ENCODE measurements at places on chromosomes 6 and 20. TPM values are rescaled to one million over a fixed set of nuclear protein-coding genes. Genes with fewer than 3 reads are reported as not detected.

- no peak for DNase-seq
Observed at GRCh38 chr6:39207416-39208222, 21.7 kb downstream of the KCNK5 start.

DNA sequence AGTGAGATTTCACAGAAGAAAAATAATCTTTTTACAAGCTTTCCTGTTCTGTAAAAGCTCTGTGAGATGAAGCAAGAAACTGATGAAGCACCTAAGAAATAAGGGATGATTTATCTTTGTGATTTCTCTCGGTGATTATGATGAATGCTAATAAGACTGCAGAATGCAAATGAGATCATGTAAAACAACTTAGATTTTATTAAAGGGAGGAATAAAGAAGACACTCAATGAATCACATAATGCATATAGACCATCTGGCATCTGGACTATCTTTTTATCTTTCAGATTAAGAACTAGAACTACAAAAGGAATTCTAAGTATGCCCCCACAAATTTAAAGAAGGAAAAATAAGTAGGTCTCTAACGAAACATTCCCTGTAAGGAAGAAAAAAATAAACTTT, 361.5 kb upstream of the OPRM1 start:
- no peak for DNase-seq

GRCh38 chr6:16224409-16224808, 14.0 kb upstream of the GMPR start:
- DNase-seq, result no peak

GRCh38 chr6:160333841-160334240, 14.3 kb upstream of the SLC22A3 start:
- no peak for DNase-seq

- DNase-seq, result no peak
Observed at GRCh38 chr20:32626859-32627636, 41.9 kb upstream of the NOL4L start.

- no peak for DNase-seq
Observed at GRCh38 chr6:84251891-84252539, 24.6 kb upstream of the CEP162 start.

GRCh38 chr6:34275128-34275804, 26.5 kb upstream of the SMIM29 start:
- no peak for DNase-seq

DNA sequence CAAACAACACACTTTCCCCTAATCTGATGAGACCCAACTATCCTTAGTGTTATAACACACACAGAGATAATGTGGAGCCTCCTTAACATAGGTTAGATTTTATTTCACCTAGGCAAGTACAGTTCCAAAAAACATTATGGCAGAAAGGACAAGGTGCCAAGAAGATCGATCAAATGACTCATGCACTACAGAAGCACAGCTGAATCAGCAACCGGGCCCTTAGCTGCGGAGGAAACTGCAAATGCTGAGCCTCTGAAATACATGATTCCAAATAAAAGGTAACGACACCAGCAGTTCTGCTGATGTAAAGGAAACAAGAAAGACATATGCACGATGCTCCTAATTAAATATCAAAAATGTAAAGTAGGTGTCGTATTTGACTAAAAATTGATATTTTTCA, 19.9 kb upstream of the MUC21 start:
- DNase-seq, result no peak

DNA sequence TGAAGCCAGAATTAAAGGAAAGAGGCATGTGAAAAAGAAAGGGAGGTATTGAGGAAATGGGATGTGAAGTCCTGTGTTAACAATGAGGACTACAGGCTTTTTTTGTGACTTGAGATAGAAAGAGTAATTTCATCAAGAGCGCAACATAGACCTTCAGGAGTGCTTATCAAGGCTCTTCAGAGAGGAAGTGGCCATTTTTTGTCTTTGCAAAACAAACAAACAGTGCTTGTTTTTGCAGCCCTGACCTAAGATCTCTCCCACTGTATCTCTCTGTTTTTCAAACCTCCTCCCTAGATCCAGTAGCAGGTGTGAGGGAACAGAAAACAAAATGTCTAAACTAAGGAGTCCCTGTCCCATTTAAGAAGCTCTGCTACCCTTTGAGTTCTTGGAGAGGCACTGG, 710.3 kb upstream of the MARCKS start:
- peak; percentile 73 for DNase-seq

- DNase-seq, result no peak
Observed at GRCh38 chr6:41222045-41222444, 6.1 kb upstream of the TREML4 start.

- no peak for DNase-seq
Observed at GRCh38 chr6:101879782-101880181, 486.3 kb downstream of the GRIK2 start.

DNA sequence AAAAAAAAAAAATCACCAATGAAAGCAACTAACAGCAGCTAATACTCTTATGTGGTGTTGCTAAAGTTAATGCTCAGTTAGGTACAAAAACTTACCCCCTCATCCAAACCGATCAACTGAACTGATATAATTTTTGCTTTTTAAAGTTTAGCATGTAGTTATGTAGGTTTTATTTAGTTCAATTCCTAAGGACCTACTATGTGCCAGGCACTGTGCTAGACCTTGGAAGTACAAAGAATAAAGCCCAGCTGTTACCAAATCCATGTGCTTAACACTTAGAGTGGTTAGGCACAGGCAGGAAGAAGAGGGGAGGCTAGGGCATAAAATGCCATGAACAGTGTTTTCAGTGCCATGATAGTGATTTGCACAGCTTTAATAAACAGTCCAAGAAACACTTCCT, 85.1 kb downstream of the PDSS2 start:
- no peak for DNase-seq

- peak; percentile 36 for DNase-seq
Observed at GRCh38 chr20:50191065-50191543, 474 bp downstream of the CEBPB start.

DNA sequence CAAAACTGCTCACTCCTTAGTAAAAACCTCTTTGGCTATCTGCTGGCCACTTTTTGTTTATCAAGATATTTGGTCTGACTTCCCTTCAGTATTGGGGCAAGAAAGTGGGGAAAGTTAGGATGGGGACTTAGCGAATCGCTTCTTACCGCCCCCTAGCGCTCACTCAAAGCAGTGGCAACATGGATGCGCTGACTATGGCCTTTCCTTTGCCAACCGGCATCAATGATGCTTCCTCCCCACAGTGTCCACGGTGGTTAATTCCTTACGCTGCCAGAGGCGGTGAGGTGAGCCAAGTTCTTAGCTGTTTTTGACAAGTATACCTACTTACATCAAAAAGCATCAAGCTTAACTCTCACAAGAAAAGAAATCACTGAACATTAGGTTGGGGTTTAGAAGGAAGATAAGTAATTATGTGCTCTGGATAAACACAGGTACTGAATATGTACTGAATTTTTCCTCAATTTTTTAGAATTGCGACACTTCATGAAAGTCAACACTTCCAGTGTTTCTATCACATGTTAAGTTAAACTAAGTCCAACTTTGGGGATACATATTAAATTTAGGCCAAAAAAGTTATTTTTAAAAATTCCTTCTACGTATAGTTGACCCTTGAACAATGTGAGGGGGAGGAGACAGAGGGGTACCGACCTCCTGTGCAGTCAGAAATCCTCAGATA, 86.7 kb downstream of the GMDS start:
- no peak for DNase-seq

- DNase-seq, result no peak
Observed at GRCh38 chr6:146923205-146923833, 280.9 kb upstream of the STXBP5 start.

GRCh38 chr6:143575901-143576426, 64.4 kb upstream of the FUCA2 start:
- DNase-seq, result no peak

DNA sequence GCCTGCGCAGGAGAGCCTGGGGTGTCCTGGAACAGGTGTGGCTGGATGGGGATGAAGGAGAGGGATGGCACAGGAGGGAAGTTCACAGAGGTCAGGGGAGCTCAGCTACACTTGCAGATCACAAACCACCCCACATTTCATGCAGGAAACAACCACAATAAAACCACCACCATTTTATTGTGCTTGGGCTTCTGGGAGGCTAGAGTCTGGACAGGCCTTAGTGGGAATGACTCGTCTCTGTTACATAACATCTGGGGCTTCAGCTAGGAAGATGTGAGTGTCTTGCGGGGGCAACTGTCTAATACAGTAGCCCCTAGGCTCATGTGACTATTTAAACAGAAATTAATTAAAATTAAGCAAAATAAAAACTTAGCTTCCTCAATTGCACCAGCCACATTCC, 33.4 kb downstream of the SNX5 start:
- no peak for DNase-seq

- DNase-seq, result no peak
Observed at GRCh38 chr20:61281286-61281795, 29.3 kb downstream of the CDH4 start.

Gene C6orf52
- 0.27 TPM for polyA plus RNA-seq

Gene CCDC170
- polyA plus RNA-seq, result 0.13 TPM

Gene ZC2HC1B
- not detected for polyA plus RNA-seq

Gene ADGRG6
- 166 TPM for polyA plus RNA-seq

Gene KCNG1
- polyA plus RNA-seq, result 0.22 TPM

Gene TGM3
- not detected for polyA plus RNA-seq

Gene SLC35F1
- not detected for polyA plus RNA-seq

Gene SLC16A10
- 0.18 TPM for polyA plus RNA-seq

Gene CRISP2
- not detected for polyA plus RNA-seq

Gene DEFB116
- not detected for polyA plus RNA-seq

Gene DPM1
- polyA plus RNA-seq, result 21.4 TPM

Gene SUMO4
- polyA plus RNA-seq, result 0.10 TPM

Gene PHACTR3
- polyA plus RNA-seq, result not detected

Gene SLC22A16
- not detected for polyA plus RNA-seq

Gene ZNF451
- polyA plus RNA-seq, result 9.9 TPM

Gene VGLL2
- polyA plus RNA-seq, result not detected

All from endothelial cell of umbilical vein (primary cell).